Endothelial cell (in vitro differentiated cells): ENCODE measurements at places on chromosomes 2 and 18.

DNA sequence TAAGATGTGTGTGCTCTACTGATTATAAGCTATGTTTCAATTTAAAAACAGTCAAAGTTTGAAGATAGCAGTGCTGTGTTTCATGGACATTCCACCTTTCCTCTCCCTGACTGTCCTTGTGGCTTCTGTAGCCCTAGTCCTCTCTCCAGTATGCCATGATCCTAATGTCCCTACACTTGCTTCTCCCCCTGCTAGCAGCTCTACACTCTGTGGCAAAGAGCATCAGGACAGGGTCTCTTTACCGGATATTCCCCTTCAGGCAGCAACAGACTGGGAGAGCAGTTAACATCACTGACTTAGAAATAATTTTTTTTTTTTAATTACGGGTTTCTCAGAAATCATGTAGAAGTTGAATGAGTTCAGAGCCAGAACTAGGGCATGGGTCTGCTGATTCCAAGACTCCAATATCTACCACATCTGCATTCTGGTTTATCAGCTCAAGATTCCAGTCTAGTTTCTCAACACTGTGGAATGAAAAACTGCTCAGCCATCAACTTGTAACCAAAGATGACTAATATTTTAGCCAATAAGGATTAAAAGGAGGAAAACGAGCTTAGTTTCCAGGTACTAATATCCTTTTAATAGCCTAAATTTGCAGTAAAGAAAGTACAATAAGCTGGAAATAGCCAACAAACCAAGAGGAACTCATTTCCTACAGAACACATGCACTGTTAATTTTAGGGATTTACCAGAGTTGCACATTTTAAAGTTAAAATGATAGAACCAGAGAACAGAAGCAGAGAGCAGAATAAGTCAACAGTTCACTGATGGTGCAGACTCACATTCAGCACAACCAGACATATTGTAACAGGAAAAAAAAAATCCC lies 45.2 kb downstream of the TMEM131 start:
- no peak for DNase-seq

- DNase-seq = no peak
Observed at GRCh38 chr2:120933693-120934573, 198.3 kb downstream of the GLI2 start.

DNA sequence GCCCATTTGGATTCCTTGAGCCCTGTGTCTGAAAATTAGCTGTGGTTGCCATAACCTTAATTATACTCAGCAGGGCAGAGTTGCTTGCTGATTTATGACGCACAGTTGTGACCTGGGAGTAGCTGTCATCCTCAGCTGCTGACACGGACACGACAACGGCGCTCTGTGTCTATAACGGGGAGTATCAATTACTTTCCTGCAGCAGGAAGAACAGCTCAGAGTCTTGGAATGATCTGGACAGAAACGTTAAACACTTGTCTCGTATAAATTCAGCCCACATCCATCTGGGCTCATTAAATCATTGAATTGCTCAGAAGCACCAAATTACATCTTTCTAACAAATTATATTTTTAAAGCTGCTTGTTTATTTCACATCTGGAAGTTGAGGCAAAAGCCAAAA lies 116.3 kb downstream of the SEPTIN10 start:
- no peak for DNase-seq

DNA sequence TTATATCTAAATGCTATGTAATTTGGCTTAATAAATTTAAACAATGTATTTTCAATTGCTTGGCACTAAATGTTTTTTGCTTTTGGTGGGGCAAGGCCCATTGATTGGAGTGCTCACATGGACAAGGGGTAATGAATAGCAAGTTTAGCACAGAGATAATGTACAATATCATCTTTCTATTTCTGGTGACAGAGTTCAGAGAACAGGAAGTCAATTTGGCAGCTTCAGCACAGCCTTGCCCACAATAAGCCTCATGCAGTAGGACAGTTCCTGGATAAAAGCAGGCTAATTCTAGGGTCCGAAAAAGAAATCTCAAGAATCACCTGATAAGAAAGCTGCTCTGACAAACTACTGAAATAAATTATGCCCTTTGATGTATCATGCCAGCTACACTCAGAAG lies 443.9 kb upstream of the FSHR start:
- DNase-seq = no peak

GRCh38 chr2:46351098-46351749 lies 54.0 kb downstream of the EPAS1 start:
- no peak for DNase-seq

DNA sequence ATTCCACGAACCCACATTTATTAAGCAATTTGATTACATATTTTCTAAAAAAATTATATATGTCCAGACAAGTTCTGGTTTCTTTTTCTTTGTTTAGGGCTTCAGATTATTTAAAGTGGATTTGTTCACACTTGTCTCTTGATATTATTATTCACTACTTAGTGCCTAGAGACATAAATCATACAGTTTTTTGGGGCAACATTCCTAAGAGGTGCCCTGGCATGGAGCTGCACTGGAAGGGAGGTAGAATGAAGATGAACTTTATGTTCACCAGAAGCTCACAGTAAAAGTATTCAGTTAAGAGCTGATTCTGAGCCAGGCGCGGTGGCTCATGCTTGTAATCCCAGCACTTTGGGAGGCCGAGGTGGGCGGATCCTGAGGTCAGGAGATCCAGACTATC lies 762.7 kb upstream of the TMEFF2 start:
- DNase-seq = no peak

- no peak for DNase-seq
Observed at GRCh38 chr2:236261452-236261851, 2.8 kb downstream of the ASB18 start.

DNA sequence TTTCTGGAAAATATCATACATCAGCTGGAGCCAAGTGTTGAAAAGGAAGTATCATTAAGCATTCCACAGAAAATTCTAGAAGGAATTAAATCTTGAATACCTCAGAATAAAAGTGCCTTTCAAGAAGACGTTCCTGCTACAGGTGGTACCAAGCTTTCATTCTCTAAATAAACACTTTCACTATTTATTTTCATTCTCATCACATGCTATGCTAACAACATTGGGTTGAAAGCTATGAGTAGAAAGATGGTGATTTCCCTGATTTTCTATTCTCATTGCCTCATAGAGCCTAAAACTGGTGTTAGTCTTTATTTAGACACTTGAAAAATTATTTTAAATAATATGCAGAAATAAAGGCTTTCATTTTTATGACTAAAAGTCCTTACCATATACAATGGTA lies 324.7 kb downstream of the LRP1B start:
- DNase-seq = no peak
